ENCODE measurements at places on chromosomes 5 and 9. TPM values are rescaled to one million over a fixed set of nuclear protein-coding genes. Genes with fewer than 3 reads are reported as not detected.

The EIF4E1B gene
- not detected for total RNA-seq

The SPINK4 gene
- not detected for total RNA-seq

The NRARP gene
- total RNA-seq = 2.7 TPM

The PCDHGA4 gene
- total RNA-seq = 7.9 TPM

The MSX2 gene
- total RNA-seq = not detected

The ANGPTL2 gene
- 3.7 TPM for total RNA-seq

The SPAAR gene
- 0.25 TPM for total RNA-seq

The PANK3 gene
- total RNA-seq = 197 TPM

The ZNF483 gene
- total RNA-seq = 28.8 TPM

The CCL28 gene
- 0.49 TPM for total RNA-seq

The ABL1 gene
- total RNA-seq = 30.5 TPM

Data from temporal lobe (tissue), 4 donors.